ENCODE measurements at places on chromosomes 16 and 17.

- DNase-seq, result no peak
Measured at GRCh38 chr17:62821189-62822079, 13.3 kb upstream of the MARCHF10 start.

DNA sequence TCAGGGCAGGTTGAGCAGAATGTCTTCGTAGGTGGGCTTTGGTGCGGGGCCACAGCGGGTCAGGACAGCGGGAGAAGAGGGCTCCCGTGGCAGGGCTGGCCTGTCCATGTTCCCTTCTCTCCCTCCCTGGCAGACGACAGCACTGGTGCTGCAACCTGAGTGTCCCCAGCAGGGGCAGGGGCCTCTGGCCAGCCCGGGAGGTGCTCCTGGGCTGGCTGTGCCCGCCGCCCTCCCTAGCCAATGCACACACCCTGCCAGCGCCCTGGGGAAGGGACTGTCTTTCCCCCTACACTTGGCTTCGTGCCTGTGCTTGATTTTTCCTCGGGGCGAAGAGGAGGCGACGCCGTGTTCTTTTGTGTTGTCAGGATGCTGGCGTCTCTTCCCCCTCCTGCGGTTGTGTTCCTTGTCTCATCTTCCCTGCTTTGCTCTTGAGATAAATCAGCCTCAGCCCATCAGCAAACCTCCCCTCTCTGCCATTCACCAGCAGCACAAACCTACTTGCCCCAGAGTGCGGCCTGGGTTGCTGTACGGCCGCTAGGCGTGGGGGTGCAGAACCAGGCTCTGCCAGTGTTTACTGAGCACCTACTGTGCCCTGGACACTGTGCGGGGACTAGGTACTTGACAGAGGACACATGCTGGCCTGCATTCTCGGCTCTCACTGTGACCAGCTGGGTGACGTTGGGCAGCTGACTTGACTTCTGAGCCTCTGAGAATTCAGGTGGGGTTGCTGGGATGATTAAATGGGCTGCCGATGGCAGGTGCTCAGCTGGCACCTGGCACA, 237.3 kb upstream of the CIBAR2 start:
- no peak for DNase-seq

- no peak for DNase-seq
Measured at GRCh38 chr17:58421711-58422110, 4.4 kb upstream of the RNF43 start.

GRCh38 chr16:78310196-78310595, 210.7 kb downstream of the WWOX start:
- DNase-seq, result no peak

GRCh38 chr16:78386557-78387324, 287.3 kb downstream of the WWOX start:
- DNase-seq, result no peak

DNA sequence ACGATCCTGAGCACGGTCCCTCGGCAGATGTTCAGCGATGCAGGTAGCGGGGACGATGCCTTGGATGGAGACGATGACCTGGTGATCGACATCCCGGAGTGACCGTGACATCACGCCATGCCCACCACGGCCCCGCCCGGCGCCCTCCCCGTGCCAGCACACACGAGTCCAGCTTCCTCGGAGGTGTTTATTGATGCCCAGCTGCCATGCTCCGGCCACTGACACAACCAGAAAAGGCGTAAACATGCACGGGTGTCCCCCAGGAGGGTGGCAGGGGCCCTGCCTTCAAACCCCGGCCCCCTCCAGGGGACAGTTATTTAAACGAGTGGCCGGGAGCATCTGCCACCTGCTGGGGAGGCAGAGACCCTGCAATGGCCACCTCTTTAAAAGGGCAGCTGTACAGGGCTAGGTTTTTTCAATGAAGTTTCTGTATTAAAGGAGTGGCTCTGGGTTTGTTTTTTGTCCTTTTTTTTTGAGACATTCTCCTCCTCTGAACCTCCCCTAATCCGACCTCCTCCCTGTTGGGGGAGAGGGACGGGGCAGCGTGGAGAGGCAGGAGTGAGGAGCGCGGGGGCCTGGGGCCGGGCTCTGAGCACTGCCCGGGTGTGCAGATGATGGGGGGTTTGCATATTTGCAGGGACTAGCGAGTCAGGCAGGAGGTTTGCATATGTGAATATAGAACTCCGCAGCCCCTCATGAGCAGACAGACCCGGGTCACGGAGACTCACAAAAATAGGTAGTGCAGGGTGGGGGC, 5.3 kb downstream of the DOC2A start:
- no peak for DNase-seq

- DNase-seq, result no peak
Measured at GRCh38 chr16:53821957-53822625, 118.1 kb downstream of the FTO start.

DNA sequence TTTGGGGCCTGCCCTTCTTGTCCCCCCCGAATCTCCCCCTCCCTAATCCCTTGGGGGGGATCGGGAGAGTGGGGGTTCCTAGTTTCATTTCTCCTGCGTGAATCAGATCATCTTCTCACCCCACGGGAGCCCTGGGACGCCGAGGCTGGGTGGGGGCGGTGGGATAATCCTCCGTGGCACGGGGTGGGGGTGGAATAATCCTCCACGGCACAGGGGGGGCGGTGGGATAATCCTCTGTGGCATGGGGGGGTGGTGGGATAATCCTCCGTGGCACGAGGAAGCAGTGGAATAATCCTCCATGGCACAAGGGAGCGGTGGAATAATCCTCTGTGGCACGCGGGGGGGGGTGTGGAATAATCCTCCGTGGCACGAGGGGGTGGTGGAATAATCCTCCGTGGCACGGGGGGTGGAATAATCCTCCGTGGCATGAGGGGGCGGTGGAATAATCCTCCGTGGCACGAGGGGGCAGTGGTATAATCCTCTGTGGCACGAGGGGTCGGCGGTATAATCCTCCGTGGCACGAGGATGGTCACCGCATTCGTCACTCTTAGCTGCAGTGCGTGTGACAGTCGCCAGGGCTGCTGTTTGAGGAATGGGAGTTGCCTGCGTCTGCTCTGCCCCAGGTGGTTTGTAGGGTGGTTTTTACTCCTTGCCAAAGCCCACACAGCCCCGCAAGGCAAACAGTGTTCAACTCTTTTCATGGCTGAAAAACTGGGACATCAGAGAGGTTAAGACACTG, 156.9 kb downstream of the LAT start:
- no peak for DNase-seq

DNA sequence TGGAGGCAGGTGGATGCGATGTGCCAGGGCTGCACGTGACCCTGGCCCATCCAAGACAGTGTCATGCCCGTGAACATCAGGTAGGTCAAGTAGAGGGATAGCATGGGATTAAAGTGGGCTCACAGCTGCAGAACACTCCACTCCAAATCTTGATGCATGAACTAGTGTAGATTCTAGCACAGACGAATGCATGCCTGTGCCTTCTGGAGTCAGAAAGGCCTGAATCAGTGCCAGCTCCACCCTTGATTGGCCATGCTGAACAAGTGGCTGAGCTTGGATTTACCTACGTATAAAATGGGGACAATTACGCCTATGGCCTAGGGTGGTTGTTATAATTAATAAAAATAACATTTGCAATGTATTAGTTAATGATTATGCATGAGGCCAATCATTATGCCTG, 10.6 kb downstream of the IRX3 start:
- DNase-seq, result no peak

- no peak for DNase-seq
Measured at GRCh38 chr17:73820686-73821448, 176.6 kb upstream of the SDK2 start.

GRCh38 chr17:29214215-29215146, 32.2 kb upstream of the CRYBA1 start:
- DNase-seq, result no peak

DNA sequence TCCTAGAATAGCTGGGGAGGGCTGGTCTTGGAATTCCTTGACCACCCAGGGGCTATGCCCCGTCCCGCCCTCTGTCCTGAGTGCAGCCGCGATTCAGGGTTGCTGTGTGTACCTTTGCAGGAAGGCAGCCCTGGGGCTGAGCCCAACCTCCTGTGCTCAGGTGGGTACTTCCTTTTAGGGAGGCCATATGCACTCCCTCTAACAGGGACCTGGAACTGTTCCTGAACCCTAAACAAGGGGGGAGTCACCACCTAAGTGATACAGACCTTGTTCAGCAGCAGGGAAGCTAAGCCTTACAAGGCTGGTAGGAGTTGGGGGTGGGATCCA, 24.6 kb downstream of the LLGL2 start:
- DNase-seq, result no peak

DNA sequence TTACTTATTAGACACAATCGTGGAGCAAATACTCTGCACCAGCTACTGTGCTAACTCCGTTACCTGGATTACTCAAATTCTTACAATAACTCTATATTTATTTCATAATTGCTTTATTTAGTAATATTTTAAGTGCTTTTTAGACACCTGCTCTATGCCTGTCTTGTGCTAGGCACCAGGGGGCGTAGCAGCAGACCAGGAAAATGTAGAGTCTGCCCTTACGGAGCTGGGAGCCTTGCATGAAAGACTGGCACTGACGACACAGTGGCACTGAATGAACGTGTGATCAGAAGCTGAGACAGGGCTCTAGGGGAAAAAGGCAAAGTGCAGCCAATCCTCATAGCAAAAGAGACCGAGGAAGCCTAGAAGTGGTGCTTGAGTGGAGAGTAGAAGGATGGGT, 486.5 kb downstream of the CDH13 start:
- DNase-seq, result no peak

GRCh38 chr17:61561354-61561753, 29.7 kb downstream of the NACA2 start:
- DNase-seq, result no peak

DNA sequence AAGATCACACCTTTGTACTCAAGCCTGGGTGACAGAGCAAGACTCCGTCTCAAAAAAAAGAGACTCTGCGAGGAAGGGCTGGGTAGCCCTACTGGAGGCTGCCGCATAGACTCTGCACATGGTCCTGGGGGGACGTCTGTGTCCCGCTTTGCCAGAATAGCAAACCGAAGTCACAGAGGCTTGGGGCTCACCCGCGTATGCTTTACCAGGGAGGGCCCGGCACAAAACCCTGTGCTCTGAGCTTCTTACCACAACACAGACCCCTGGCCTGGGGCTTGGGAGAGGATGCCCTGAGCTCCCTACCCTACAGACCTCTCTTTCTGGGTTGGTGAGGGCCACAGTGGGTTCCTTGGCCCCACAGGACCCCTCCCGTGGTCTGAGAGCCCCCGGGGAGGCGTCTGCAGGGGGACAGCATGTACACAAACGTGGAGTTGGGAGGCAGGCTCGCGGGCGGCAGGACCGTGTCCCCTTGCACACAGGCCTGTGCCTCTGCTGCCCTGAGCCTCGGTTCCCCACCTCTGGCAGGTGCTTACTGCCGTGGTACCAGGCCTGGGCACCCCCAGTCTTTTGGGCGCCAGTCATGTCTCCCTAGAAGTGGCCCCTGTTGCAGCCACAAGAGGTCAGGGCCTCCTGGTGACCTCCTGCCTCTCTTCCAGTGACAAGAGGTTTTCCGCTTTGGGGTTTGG, 13.8 kb downstream of the CPNE7 start:
- DNase-seq, result no peak

DNA sequence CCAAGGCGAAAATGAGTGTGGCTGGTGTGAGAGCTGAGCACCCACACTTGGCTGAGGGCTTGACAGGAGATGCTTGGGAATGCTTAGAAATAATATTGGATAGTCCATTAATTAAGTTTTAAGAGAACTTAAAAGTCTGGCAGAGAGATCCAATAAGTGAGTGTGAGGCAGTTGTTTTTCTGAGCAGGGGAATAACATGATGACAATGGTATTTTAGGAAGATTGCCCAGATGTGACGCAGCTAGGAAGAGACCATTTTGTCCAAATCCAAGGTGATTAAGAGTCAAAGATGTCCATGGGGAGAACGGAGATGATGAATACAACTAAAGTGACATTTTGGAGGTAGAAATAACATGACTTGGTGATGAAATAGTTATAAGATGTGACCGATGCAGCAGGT, 102.8 kb upstream of the AXIN2 start:
- no peak for DNase-seq

- DNase-seq, result peak; percentile 63
Measured at GRCh38 chr16:89917773-89918452, 749 bp upstream of the MC1R start.

DNA sequence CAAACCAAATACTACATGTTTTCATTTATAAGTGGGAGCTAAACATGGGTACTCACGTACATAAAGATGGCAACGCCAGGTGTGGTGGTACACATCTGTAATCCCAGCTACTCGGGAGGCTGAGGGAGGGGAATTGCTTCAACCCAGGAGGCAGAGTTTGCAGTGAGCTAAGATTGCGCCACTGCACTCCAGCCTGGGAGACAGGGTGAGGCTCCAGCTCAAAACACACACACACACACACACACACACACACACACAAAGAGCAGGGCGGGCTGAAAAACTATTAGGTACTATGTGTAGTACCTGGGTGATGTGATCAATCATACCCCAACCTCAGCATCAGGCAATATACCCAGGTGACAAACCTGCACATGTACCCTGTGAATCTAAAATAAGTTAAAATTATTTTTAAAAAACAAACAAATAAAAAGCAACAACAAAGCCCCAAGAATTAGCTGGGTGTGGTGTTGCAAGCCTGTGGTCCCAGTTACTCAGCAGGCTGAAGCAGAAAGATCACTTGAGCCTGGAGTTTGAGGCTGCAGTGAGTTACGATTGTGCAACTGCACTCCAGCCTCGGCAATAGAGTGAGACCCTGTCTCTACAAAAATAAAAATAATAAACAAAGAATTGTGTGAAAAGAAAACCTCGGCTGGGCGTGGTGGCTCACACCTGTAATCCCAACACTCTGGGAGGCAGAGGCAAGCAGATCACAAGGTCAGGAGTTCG, 11.9 kb upstream of the FAAP100 start:
- DNase-seq, result no peak

DNA sequence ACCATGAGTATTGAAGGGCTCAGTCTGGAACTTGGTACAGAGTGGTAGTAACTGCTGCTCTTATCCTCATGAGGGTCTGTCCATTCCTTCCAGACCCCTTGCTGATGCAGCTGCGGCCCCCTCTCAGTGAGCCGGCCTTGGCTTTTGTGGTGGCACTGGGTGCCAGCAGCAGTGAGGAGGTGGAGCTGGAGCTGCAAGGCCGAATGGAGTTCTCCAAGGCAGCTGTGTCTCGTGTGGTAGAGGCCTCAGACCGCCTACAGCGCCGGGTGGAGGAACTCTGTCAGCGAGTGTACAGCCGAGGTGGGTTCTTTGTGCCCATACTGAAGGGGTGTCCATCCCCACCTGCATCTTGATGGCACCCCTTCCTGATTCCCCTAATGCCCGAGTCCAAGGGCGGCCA, 2.0 kb downstream of the RNF40 start:
- DNase-seq, result no peak

DNA sequence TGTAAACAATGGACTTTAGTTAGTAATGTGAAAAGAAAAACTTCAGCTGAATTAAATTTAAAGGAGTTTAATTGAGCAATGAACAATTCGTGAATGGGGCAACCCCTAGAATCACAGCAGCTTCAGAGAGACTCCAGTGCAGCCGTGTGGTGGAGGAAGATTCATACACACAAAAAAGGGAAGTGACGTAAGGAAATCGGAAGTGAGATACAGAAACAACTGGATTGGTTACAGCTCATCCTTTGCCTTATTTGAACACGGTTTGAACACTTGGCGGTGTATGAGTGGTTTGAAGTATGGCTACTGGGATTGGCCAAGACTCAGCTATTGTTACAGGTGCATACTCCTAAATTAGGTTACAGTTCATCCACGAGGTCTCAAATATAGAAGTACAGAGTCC, 460.4 kb upstream of the ASIC2 start:
- no peak for DNase-seq

GRCh38 chr17:57830880-57831279, 19.0 kb downstream of the MRPS23 start:
- DNase-seq, result no peak
